ENCODE measurements at places on chromosomes 12 and 14.

DNA sequence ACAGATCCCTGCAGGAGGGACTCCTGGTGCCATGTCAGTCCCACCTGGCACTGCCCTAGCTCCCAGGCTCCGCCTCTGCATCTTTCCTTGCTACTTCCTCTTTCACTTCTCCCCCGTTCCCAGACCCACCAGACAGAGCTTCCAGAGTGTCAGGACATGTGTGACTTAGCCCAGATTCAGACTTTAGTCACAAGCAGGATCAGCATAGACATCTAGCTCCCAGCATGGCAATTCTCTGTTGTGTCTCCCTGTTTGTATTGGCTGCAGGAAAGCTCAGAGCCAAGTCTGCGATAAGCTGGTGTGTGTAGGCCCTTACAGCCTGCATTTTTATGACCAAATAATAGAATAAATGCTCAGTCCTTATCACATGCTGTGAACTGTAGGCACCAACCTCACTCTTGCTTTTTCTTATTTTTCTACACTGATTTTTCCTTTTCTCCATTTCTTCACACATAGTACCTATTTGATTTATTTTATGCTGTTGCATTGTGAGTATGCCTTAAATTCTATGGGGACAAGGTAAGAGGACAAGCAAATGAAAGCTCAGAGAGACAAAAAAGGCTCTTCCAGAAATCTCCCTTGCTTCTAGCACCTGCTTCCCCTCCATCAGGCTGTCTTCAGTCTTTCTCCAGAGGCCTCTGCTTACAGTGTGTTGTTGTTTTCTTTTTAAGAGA lies 5.9 kb downstream of the DHRS2 start:
- DNase-seq, result no peak

- DNase-seq, result no peak
Observed at GRCh38 chr12:131987552-131987951, 37.8 kb downstream of the EP400 start.

DNA sequence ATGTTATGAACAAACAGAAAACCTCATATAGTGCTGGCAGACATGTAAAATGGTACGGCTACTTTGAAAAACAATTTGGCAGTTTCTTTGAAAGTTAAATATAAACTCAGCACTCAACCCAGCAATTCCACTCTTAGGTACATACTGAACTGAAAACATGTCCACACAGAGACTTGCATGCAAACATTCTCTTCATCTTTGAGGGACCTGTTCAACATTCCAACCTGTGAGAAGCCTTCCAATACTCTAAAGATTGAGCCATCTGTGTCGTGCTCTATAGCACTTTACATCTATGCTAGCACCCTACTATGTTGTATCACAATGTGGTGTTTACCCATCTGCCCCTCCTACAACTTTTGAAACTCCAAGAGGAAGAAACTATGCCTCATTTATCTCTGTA lies 79.3 kb downstream of the DNAI7 start:
- DNase-seq, result no peak

- no peak for DNase-seq
Observed at GRCh38 chr14:70808416-70809224, 693 bp downstream of the MAP3K9 start.

DNA sequence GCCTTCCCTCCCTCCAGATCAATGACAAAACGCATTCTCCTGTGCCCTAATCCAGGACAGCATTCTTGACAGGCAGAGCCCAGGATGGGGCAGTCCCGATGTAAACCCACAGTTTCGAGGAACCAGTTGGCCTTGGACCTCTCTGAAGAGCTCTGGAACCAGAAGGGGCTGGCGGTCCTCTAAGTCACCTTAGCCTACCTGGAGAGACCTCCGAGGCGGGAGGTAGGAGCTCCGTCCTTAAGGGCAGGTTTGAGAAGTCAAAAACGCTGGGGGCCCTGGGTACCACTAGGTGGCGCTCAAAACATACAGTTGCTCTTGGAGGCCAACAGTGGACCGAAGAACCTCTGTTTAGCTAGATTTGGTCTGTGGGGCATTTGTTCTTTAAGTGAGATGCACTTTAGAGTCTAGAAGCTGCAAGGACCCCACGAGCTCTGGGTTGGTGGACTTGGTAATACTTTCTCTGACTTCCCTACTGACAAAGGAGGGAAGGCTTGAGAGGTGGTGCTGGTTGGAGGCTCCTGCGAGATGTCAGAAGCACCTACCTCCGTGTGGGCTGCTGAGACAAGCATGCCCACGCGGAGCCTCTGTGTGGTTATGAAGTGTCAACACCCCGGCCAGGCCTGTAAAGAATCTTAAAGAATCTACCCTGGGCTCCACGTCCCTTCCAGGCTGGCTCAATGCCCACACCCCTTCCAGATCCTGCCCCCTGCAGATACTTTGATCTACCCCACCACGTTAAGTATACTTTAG lies 74.8 kb upstream of the CHST11 start:
- peak; percentile 64 for DNase-seq

DNA sequence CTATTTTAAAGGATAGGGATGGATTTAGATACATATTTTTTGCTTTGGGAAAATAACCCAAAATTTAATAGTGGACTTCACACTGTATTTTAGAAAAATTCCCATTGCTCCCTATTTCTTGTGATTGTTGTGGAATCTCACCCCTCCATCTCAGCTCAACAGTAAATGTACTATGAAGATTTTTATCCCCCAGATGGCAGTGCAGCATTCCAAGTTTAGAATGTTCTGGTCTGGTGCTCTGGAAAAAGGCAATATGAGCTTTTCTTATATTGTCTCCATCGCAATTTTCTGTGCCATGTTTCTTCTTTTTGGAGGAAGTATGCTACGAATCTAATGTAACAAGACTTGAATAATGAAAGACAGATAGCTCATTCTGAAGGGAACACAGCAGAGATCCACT lies 471.7 kb upstream of the SYT1 start:
- peak; percentile 49 for DNase-seq
